Activated CD4-positive, CD25-positive, alpha-beta regulatory T cell (primary cell): ENCODE measurements at places on chromosomes 1 and 21.

GRCh38 chr1:235313931-235314678 lies 13.9 kb downstream of the ARID4B start:
- DNase-seq, result no peak

DNA sequence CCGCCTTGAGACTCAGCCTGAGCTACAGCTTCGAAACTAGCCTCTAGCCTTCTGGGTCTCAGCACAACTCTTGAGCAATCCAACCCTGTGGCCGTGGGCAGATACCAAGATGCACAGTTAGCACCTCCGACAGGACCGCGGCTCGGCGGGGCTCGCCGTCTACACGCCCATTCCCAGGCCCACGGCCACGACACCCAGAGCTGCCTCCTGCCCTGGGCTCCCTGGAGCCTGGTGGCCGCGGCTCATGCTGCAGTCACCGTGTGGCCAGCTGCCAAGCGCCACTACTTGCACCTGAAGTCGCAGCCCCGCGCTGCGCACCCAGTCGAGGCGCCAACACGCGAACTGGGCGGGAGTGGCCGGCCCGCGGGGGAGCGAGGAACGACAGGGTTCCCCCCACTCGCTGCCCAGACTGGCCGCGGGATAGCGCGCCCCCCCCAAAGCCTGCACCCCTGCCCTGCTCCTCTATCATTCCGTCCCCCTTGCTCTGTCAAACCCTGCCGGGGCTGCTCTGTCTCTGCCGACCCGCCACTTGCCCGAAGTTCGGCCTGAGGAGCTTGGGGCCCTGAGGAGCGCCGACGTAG lies 729 bp upstream of the CDCA8 start:
- peak; percentile 7 for DNase-seq

DNA sequence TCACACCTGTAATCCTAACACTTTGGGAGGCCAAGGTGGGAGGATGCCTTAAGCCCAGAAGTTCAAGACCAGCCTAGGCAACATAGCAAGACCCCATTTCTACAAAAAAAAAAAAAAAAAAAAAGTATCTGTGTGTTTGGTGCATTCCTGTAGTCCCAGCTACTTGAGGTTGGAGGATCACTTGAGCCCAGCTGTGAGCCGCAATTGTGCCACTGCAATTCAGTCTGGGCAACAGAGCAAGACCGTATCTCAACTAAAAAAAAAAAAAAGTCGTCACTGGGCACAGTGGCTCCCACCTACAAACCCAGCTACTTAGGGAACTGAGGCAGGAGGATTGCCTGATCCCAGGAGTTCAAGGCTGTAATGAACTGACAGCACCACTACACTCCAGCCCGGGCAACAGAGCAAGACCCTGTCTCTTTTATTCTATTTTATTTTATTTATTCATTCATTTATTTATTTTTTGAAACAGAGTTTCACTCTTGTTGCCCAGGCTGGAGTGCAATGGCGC lies 8.6 kb upstream of the EIF4G3 start:
- no peak for DNase-seq

- DNase-seq, result no peak
Observed at GRCh38 chr1:37919277-37919676, 27.6 kb downstream of the INPP5B start.

- no peak for DNase-seq
Observed at GRCh38 chr1:205645519-205645918, 13.7 kb upstream of the ELK4 start.

DNA sequence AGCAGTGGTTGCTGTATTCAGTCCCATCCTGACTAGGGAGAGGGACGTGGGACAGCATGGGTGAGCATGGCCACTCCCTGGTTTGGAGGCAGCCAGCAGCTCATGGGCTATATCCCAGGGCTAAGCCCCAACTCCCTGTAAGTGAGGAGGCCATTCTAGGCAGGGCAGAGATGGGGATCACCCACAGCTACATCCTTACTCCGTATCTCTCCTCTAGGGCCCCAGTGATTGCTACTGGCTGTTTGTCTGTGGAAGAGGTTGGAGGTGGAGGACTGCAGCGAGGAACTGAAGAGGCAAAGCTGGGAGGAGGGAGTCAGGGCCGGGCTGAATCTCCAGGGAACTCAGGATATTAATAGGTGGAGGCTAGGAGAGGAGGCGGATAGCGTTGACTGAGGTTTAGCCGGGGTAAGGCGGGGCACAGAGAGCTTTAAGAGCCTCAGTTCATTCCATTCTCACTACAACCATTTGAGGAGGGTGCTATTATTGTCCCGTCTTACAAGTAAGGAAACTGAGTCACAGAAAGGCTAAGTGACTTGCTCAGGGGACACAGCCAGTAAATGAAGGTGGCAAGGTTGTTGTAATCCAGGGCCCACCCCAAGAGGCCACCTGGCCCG lies 6.8 kb downstream of the OLIG2 start:
- DNase-seq, result no peak

- no peak for DNase-seq
Observed at GRCh38 chr1:2290171-2290578, 62.1 kb downstream of the SKI start.

- DNase-seq, result no peak
Observed at GRCh38 chr1:92743221-92743620, 41.7 kb downstream of the EVI5 start.
